NCI-H1092 treated with DMSO at 0.1 percent for 48 hours (cell line): ENCODE measurements at places on chromosomes 12 and 14.

DNA sequence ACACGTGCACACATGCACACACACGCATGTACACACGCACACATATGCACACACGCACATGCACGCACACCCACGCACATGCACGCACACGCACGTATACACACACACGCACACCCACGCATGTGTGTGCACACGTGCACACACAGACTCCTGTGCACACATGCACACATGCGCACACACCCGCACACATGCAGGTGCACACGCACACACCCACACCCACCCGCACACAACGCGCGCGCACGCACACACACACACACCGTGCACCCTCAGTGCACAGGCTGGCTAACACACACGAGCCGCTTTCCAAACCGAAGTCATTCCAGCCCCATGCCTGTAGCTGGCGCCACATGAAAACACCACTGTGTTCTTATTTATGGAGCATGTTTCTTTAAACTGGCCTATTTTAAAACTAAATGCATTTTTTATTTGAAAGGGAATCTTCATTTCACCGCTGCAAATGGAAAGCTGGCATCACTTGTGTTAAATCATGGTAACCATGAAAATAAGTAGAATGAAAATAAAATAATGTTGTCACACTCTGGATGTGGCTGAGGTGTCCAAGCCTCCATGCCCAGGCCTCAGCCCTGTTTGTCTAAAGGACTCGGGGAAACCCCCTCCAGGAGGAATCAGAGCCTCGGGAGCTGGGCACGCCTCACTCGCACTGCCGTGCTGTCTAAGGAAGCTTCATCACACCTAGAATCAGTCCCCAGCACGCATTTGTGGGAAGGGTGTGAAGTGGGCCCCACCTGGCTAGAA is 45.1 kb downstream of the GALNT9 start:
- no peak for DNase-seq

DNA sequence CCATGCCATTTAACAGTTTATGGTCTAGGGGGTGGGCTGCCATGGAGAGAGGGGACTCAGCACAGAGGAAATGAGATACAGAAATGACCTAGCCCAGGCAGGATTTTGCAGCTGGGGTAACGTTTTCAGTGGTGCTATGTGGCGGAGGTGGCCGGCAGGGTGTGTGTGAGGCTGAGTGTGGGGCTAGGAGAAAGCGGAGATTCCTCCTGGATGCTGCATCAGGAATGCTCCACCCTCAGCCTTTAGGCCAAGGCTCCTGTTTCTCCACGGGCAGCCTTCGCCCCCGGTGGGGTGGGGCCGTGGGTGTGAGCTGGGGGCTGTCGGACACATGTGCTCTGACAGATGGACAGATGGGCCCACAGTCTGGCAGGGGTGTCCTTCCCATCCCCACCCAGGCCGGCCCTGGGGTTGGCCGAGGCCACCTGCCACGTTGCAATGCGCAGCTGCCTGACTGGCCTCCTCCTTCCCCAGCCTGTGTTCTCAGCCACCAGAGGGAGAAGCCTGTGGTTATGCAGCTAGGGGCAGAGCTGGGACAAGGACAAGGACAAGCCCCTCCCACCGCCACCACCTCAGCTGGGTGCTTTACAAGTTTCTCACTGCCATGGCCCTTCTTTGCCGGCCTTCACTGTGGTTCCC is 44.3 kb downstream of the TEAD4 start:
- no peak for DNase-seq

- DNase-seq, result no peak
Observed at GRCh38 chr12:69331519-69331908, 16.7 kb upstream of the LYZ start.

DNA sequence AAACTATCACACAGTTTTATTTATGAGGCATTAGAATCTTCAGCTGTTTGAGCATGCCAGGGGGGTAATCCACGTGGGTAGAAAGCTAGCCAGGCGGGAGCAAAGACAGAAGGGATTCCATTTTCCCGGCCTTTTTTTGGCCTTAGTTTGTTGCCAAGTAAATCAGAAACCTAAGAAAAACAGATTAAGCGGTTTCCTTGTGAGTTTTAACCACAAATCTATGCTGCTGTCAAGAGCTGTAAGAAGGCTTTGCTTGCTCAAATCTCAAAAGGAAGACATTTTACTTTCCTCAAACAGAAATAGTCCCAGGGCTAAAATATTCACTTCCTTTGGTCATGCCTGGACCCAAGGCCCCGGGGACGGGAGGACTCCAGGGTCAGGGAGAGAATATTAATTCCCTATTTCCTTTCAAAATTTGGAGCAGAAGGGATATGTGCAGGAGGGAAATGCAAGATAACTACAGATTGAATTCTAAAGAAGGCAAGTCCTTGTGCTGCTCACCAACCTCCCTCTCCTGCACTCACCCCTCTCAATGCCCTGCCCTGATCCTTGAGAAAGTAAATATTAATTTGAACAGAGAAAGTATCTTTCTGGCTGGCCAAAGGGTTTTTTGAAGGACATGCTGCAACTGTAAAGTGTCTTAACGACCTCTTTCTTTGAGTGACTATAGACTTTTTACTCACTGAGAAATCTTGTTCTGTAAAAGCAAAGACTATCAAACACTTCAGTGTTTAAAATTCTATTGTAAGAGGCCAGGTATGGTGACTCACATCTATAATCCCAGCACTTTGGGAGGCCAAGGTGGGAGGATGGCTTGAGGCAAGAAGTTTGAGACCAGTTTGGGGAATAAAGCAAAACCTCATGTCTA is 75.7 kb downstream of the HSD17B6 start:
- DNase-seq, result no peak

DNA sequence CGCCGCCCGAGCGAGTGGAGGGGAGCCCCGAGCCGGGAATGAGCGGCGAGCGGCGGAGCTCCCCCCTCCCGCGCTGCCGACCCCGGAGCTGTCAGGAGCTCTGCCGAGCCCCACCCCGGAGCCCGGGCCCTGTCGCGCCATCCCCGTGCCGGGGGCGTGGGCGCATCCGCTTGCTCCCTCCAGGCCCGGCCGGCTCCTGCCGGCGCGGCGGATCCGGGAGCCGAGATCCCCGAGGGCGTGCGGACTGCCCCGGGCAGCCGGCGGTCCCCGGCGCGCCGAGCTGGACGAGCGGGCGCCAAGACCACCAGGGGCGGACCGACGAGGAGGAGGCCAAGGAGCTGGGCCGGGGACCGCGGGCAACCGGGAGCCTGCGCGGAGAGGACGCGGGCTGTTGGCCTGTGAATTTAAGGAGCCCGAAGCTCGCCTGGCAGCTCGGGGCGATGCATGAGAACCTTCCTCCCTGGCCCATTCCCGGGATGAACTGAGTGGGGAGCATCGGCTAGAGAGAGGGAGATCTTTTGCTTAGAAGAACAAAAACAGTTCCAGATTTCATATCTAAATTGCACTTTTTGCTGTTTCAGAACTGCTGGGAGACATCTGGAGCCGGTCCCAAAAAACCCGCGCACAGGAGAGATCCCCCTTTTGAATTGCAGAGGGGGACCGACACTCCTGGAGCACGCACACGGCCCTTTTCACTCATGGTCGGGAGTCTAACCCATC is 2.0 kb downstream of the PTHLH start:
- DNase-seq, result no peak

DNA sequence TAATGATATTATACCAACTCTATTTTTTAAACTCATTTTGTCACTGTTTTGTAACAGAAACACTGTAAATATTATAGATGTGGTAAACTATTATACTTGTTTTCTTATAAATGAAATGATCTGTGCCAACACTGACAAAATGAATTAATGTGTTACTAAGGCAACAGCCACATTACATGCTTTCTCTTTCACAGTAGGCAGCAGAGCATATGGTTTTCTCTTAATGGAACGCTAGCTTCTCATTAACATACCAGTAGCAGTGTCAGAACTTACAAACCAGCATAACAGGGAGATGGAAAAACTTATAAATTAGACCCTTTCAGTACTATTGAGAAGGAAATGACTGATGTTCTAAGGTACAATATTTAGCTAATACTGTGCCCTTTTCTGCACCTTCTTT is 398.8 kb downstream of the PRKD1 start:
- DNase-seq, result peak; percentile 39

DNA sequence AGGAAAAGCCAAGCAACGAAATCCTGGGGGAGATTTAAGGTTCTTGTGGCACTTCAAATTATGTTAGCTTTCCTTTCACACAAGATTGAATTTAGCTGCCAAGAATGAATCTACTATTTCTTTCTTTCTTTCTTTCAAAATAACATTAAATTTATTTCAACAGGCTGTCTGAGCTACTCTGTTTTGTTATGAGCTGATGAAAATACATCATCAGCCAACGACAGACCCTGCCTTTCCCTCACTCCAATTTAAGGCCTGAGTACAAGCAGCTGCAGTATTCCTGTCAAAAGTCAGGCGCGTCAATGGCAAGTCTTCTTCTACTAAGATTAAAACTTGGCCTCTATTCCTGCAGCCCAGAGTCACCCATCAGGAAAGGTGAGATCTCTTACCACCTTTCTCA is 347.7 kb upstream of the FLRT2 start:
- no peak for DNase-seq

GRCh38 chr12:102956738-102957327 is 641 bp upstream of the ASCL1 start:
- DNase-seq, result peak; percentile 61

- no peak for DNase-seq
Observed at GRCh38 chr12:14072987-14073386, 91.6 kb upstream of the GRIN2B start.

- no peak for DNase-seq
Observed at GRCh38 chr12:18165889-18166288, 75.9 kb upstream of the RERGL start.

DNA sequence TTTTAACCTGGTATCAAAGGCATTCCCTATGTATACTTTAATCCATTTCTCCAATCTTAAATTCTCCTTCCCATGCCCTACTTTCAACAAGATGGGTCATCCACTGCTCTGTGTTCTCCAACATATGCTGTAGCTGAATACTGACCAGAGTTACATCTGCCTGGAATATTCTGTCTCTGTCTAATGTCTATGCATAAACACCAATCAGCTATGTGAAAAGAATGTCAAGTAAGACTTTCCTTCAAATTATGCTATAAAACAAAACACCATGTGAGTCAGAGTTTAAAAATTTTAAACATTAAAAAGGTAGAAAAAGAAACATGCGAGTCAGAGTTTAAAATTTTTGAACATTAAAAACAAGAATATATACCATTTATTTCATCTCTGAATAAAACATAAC is 19.3 kb downstream of the NT5DC3 start:
- no peak for DNase-seq

GRCh38 chr14:81176241-81176640 is 44.5 kb downstream of the GTF2A1 start:
- no peak for DNase-seq

DNA sequence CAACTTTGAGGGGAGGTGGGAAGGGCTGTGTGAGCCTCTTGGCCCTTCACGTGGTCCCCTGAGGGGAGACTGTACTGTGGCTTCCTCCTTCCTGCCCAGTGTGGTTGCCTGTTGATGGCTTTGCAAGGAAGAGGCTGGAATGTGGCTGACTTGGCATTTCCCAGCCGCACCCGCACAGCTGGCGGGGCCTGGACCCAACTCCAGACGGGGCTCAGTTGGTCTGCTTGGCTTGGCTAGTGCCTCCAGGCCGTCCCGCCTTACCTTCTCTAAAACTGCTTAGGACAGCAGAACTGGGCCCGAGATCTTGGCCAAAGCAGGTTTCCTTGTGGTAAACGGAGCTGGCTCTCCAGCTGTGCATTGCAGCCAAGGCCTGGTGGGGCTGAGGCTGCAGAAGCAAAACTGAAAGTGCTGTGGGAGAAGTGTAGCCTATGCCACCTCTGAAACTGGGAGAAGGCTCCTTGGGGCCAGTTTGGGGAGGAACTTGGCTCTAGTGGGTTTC is 139.5 kb downstream of the SMOC1 start:
- DNase-seq, result no peak

DNA sequence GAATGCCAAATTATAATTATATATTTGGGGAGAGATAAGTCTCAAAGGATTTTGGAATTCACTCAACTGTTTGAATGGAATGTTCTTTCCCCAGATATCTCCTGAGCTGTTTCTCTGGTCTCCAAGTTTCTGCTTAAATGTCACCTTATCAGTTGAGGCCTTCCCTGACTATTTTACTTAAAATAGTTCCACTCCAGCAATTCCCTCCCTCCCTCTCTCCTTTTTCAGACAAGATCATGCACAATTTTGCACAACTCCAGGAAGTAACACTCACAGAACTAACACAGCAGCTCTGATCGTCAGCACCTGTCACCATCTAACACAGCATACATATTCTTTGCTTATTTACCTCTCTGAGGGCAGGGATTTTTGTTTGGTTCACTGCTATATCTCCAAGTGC is 12.5 kb downstream of the BTG1 start:
- no peak for DNase-seq

- DNase-seq, result no peak
Observed at GRCh38 chr14:80278293-80279023, 67.2 kb upstream of the DIO2 start.

DNA sequence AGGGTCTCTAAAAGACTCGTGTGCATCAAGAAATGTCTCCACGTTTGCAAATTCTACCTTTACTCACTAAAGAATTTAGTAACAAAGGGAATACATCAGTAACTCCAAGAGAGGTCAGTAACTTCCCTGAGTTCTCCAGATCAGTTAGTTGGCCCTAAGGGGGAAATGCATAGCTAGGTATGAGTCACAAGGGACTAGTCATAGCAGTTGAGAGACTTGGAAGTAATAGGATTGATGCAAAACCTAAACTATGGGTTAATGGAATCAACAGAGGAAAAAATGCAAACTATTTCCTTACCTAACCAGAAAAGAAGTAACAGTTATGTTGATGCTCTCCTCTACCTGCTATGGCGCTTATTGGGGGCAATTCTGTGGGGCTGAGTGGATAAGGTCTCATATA is 148.8 kb upstream of the GARIN6 start:
- no peak for DNase-seq

- peak; percentile 85 for DNase-seq
Observed at GRCh38 chr12:110449799-110450497, at the start of gene ARPC3. Gene ARPC3, minus strand, starts transcription at chr12:110450337. Its CDS starts 77 bp downstream, at chr12:110450260.

DNA sequence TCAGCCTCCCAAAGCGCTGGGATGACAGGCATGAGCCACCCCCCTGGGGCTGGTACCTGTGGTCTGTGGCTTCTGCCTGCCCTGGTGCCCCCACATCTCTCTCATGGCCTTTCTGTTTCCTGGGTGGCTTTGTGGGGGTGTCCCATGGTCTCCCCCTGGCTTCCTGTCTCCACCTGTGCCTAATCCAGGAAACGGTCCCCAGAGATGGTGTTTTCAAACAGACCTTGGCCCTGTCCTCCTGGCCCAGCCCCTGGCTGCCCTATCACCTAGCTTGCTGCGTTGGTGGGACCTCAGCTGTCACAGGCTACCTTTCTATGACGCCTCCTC is 18.1 kb downstream of the MEG3 start:
- no peak for DNase-seq

DNA sequence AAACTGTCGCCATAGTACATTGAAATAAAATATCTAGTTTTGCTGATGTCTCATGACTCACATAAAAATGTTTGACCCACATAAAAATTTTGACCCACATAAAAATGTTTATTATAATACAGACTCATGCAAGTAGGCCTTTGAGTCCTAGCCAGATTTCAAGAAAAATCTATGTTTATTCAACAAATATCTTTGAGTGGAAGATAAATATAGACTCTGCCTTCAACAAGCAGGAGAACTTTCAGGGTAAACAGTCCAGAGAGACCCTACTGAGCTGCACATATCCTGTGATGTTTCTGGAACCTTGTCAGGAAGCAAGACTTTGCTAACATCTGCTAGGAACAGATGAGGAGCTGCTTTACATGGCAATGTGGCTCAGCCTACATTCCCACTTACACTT is 283.1 kb downstream of the MDGA2 start:
- no peak for DNase-seq

- no peak for DNase-seq
Observed at GRCh38 chr14:70237710-70238109, 49.0 kb upstream of the SLC8A3 start.
